COLO829 (cell line): ENCODE measurements at places on chromosomes 1 and 21.

- no peak for DNase-seq
Measured at GRCh38 chr1:99465176-99465900, 180.6 kb upstream of the PALMD start.

DNA sequence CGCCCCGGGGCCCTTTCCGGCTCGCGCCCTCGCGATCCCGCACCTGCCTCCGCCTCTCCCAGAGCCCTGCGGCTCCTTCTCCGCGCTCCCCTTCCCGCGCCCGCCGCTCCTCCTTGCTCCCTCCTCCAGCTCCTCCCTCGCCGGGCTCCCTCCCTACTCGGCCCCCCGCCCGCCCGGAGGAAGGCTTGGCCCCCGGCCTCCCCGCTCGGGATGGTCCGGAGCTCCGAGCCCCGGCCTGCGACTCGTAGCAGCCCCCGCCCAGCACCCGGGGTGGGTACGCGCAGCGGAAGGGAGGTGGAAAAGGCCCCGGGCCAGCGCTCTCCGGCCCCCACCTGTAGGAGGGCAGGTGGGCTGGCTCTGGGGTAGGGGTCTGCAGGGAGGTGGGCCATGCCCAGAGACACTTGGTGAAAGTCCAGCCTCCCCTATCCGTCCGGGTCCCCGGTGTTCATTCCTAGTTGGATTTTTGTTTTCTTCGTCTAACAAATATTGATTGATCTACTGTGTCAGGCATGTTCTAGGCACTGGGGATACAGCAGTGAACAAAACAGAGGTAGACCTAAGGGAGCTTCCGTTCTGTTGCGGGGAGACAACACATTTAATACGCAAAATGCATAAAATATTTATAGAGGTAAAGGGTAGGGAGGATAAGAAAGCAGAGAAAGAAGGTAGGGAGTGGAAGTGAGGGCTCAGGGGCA is at the start of gene HTR1D:
Gene HTR1D (minus strand): TSS at position 82 of the 695 bp plus-strand sequence. CDS start 23,283 bp downstream, outside the sequence.
- no peak for DNase-seq

- DNase-seq = peak; percentile 42
Measured at GRCh38 chr1:15423355-15424077, 13.8 kb downstream of the EFHD2 start.

DNA sequence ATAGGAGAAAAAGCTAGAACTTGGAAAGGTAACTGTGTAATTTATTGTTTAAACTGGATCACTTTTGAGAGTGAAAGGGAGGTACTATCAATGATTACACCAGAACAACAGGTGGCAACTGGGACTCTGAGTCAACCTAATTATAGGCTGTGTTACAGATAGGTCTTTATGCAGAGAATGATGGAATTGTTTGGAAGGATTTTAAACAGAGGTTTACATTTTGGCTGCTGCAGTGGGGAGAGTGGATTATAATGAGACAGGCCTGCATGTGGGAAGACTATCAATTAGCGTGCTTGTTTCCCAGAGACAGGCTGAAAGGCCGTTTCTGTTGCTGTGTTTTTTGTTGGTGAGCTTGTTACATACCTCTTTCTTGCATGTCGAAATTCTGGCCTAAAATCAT is 432.9 kb downstream of the PLA2G4A start:
- DNase-seq = peak; percentile 45

- no peak for DNase-seq
Measured at GRCh38 chr21:45454060-45454925, 49.3 kb downstream of the COL18A1 start.
